ENCODE measurements at places on chromosomes 4 and X.

- no peak for DNase-seq
Measured at GRCh38 chr4:78336093-78336943, 215.3 kb upstream of the ANXA3 start.

DNA sequence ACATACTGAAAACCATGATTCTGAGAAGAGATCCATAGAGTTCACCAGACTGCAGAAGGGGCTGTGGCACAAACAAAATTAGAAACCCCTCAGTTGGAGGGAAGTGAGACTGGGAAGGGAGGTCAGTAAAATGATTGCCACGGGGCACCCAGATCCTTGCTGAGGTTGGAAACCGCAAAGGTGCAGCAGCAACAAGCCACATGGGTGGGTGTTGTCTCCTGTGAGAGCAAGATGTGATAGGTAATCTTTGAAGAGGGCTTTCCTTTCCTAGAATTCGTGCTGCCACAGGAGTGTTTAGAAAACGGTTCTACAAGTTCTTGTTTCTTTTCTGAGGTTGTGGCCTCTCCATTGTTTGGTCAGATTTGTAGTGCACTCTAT lies 85.5 kb downstream of the NFKB1 start:
- DNase-seq = no peak

DNA sequence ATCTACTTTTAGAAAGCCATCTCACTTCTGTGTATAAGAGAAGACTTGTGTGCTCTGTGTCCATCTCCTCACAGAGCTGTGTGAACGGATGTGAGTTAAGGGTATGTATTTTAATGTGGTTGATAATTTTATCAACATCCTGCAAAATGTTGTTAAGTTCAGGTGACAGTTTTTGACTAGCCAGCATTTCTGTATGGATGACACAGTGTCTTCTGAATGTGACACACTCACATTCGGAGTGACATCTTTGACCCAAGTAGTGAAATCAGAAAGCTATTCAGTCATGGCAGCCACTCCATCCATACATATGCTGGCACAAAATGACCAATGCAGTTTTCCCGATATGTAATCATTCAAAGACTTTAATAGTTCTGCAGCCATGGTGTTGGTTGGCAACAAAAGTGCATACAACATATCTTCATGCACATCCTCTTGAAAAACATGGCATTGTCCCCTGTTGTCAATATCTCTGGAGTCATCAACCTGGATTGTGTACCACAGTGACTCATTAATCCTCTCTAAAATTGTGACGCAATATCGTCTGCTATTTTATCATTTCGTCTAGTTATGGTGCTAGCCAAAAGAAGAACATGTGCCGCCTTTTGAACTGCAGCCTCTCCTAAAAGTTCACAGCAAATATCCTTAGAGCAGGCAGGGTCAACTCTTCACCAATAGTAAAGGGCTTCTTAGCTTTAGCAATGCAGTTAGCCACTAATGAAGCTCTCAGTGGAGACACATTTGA lies 6.8 kb upstream of the FGF2 start:
- no peak for DNase-seq

DNA sequence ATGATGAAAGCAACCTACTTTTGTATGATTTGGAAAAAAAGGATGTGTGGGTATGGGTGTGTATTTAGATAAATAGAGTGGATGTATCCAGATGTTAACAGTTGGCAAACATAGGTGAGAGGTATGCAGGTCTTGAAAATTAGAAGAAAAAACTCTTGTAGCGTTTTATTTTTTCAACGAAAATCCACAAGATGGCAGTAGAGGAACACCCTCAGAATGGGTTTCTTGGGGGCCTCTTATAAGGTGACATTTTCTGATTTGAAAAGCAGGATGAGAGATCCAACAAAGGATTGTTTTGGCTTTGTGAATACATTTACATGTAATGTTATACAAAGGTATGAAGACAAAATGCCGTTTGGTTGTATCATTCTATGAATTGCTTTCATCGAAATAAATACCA lies 68.3 kb downstream of the FMR1NB start:
- DNase-seq = peak; percentile 3

- DNase-seq = no peak
Measured at GRCh38 chr4:74438661-74439060, 6.3 kb upstream of the AREG start.

DNA sequence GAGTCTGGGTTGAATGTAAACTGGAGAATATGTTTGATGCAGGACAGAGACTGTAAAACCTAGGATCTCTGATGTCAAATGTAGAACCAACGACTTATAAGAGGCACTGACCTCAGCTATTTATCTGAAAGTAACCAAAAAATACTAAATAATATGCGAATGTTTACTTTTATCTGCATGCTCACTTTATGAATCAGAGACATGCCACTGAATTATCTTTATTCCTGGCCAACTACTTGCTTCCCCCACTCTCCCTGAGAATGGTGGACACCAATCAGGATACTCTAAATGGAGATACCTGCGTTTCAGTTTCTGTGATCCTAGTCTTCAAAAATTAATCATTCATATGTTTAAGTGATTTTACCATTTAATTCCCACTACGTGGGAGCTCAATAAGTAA lies 1038.4 kb upstream of the PABPC4L start:
- no peak for DNase-seq

DNA sequence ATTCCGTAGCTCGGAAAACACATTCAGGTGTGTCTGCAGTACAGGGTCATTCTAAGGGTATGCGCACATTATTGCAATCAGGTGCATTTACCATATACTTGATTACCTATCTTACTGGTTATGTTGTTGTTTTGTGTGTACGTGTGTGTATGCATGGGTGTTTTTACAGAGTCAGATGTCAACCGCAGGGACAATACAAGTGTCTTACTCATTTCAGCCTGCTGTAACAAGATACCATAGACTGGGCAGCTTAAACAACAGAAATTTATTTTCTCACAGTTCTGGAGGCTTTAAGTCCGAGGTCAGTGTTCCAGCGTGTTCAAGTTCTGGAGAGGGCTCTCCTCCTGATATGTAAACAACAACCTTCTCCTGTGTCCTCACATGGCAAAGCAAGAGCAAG lies 316.7 kb downstream of the DMD start:
- no peak for DNase-seq

DNA sequence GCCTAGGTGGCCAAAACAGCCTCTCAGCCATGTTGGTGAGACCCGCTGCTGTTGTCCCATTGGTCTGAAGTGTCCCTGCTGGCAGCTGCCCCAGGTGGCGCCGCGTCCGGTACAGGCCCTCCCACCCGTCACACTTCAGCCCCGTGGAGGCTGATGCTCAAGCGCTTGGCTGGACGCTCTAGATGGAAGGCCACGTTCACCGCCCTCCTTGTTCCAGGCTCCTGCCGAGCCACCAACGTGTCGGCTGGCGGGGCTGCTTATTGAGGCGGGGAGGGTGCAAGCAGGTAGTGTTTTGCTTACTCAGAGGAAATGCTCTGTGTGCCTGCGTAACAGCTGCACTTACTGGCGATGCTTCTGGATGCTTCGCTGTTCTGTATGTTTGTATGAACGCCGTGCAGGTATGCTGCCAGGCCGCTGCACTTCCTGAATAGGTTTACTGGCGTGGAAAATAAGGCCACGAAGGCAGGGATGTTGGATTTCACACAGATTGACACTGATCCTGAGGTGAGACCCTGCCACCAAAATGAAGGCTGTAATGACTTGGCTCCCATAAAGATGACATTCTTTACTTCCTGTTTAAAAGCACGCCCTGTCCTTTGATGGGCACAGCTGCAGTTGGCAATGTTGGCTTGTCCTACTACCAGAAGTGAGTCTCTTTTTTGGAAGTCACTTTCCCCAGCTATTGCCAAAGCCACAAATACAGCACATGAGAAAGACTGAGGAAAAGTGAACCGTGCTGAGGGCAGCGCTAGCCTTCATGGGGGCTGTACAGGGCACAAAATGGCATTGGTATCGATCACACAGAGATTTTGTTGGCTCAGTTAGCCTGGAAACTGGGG lies 21.0 kb upstream of the CLCN4 start:
- no peak for DNase-seq

Measured in NCI-H748 treated with DMSO at 0.1 percent for 48 hours (cell line).